Uterus (tissue), 4 donors: ENCODE measurements at places on chromosomes 1 and 21. TPM values are rescaled to one million over a fixed set of nuclear protein-coding genes. Genes with fewer than 3 reads are reported as not detected.
A peak's percentile ranks its signal among the peaks of the same experiment; 100 is the strongest.

The E2F2 gene
- total RNA-seq: 4.4 TPM

GRCh38 chr21:42751866-42752265, 98.4 kb downstream of the PDE9A start:
- H3K36me3 ChIP-seq: no peaks in the 10 kb centered on the region
- no peak for DNase-seq
- H3K27ac ChIP-seq: no peak overlapping the region
- H3K4me1 ChIP-seq: no peaks in the 10 kb centered on the region
- H3K4me3 ChIP-seq: no peak overlapping the region

- no peak for DNase-seq
- no peak overlapping the region for H3K4me3 ChIP-seq
- no peak overlapping the region for H3K27ac ChIP-seq
- no peaks in the 10 kb centered on the region for H3K4me1 ChIP-seq
- no peaks in the 10 kb centered on the region for H3K27me3 ChIP-seq
Observed at GRCh38 chr1:235108876-235109275, 19.8 kb downstream of the TOMM20 start.

- DNase-seq: peak; percentile 72
- no peaks in the 10 kb centered on the region for H3K36me3 ChIP-seq
- peak overlapping the region; percentile 51 for H3K27ac ChIP-seq
- peak overlapping the region; percentile 16 for H3K4me3 ChIP-seq
- H3K27me3 ChIP-seq: no peaks in the 10 kb centered on the region
Observed at GRCh38 chr1:236287757-236288619, 6.2 kb upstream of the ERO1B start.

- no peaks in the 10 kb centered on the region for H3K27me3 ChIP-seq
- H3K27ac ChIP-seq: no peak overlapping the region
- no peak for DNase-seq
- no peak overlapping the region for H3K4me3 ChIP-seq
Observed at GRCh38 chr21:23316190-23316589, 2291.1 kb downstream of the MRPL39 start.

The ANGPTL1 gene
- total RNA-seq: 77.8 TPM
